Activated T-helper 1 cell treated with anti-CD3 and anti-CD28 coated beads, Interleukin-12 subunit alpha, Interleukin-12 subunit beta, Interleukin-2, Interleukin-4 antibody, amounts not matched to agents 30 ng/mL and 10 ng/mL and 1 ng/mL, durations not matched to agents 14 hours and 24 hours and 36 hours (primary cell): ENCODE measurements at places on chromosomes 7 and 10.
A peak's percentile ranks its signal among the peaks of the same experiment; 100 is the strongest.

DNA sequence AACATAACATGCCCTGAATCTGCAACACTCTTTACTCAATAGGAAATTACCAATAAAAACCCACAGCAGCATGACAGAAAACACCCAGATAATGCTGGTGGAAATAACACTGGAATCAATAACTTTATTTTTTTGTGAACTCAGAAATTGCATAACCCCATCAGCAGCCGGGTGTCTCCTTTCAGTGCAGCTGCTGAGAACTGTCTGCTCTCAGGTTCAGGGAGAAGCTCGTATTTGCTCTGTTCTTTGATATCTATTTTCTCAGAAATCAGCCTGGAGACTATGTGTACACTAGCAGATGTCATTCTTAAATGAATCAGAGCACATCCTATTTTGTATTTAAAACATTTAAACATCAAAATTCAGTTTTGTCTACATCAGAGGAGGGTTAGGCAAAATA is 506.0 kb downstream of the POM121L12 start:
- DNase-seq: no peak

DNA sequence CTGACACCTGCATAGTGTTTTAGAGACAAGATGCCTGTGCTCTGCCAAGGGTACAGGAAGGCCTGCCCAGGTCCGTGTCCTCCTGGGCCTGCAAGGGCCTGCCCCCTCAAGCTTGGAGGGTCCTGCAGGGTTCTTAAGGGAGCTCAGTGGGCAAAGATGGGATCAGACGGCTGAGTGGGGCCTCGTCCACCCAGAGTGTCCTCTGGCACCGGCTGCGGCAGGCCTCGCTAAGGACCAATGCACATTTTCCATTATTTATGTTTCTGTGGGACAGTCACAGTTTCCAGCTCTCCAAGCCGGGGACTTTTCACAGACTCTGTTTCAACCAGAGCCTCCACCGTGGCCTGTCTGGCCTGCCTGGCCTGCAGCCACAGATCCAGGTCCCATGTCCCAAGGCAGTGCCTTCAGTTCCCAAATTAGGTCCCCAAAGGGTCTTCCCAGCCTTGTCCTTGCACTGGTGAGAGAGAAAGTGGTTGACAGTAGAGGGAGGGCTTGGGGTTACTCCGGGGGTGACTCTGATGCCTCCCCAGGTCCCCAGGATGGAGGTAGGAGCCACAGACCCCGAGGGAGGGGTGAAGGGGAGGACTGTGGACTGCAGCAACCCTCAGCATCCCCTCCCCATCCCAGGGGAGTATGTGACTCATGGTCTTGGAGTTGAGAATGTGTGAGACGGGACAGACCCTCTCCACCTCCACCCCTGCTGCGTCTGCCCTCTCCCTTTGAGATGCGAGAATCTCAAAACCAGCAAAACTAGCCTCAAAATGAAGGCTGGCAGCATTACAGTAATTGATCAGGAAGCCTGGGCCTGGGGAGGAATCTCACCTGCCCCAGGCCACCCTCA is 14.8 kb downstream of the MYL10 start:
- DNase-seq: no peak

- DNase-seq: no peak
These were observed 314.9 kb upstream of the AUTS2 start for GRCh38 chr7:69283421-69283820.

DNA sequence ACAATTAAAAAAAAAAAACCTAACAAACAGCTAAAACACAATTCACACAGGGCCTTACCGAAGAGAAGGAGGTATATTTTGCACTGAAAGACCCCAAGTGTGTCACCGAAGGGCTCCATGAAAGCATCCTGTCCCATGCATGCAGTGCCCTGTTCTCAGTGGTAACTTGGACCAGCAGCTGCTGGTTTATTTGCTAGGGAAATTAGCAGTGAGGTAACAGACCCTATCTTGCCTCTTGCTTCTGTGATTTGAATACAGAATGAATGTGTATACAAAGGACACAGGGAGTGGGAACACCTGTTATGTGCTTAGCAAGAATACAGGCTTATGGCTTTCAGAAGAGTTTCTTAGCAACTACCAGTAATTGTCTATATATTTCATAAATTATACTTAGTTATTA is at the start of gene HEPACAM2:
HEPACAM2 (minus strand) TSS at position 160 of the 400 bp plus-strand sequence.
- DNase-seq: no peak

DNA sequence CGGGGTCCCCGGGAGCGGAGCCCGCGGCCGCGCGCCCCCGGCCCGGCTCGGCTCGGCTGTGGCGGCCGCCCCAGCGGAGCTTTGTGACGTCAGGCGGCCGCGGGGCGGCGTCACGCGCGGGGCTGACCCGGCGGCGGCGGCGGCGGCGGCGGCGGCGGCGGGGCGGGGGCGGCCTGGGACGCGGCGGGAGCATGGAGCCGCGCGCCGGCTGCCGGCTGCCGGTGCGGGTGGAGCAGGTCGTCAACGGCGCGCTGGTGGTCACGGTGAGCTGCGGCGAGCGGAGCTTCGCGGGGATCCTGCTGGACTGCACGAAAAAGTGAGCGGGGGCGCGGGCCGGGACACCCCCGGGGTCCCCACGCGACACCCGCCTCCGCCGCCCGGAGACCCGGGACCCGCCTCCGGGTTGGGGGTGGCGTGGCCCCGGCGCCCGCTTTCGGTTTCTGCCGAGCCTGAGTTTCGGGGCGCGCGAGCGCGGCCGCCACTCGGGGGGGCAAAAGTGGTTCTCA is at the start of gene PWWP2B:
PWWP2B (plus strand) TSS at position 165 of the 506 bp plus-strand sequence; CDS start at position 192, 27 bp downstream.
- DNase-seq: peak; percentile 61

DNA sequence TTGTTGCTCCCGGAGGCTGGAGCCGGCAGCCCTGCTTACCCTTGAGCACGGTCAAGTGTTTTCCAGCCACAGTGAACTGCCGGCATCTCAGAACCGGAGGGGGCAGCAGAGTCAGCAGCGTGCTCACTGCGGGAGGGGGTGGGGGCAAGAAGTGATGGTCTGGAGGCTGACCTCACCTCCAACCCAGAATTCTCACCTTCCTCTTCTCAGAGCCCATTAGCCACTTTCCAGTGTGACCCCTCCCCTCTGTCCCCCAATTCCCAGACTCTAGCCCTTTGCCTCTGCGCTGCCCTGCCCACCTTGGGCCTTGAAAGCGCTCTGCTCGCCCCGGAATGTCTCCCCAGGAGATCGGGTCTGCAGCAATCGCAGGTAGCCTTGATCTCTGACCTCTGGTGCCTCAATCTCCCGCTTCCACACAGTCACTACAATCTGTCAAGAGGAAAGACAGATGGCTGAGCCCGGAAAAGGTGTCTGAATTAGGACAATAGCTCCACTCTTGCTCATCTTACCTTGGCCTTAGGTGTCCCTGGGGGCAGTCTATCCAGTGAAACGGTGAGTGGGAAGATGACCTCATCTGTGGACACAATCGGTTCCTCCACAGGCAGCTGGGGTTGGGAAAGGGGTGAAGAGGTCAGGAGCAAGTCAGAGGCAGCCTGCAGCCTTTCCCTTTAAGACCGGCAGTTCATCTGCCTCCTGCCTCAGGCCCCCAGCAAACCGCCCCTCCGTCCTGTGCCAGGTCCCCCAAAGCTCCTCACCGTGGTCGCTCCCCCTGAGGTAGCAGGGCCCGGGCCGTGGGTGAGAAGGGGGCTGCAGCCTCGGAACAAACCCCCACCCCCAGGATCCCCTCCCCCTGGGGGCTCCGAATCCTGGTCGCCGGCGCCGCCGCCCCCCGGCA is 942 bp downstream of the TRAPPC14 start:
- no peak for DNase-seq

- DNase-seq: no peak
These were observed 271.3 kb downstream of the FGFR2 start for GRCh38 chr10:121326905-121327304.

DNA sequence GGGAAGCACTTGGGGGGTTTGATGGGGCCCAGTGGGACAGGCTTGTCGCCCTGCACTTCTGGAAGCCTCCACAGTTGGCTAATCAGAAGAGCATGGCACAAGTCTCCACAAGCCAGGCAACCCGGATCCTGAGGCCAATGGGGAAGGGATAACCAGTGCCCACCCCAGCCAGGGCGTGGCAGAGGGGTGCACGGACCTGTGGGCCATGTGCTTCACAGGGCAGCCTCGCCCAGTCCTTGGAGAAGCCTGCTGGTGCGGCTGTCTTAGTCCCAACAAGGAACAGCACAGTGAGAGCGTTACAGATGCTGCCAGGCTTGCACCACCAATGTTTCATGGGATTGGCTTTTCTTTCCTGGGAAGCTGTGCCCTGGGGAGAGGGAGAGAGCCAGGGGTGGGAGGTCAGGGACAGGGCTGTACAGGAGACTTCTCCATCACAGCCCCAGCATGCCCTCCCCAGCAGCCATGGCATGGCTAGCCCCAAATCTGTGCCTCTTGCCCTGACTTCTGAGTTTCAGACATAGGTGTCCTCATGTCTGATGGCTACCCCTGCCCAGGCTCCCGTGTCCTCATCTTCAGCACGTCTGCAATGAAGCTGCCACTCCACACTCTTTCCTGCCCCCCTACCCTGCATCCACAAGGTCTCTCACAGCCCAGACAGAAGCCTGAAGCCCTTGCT is 116.0 kb downstream of the PTPN20 start:
- no peak for DNase-seq

- no peak for DNase-seq
These were observed 421.4 kb upstream of the ZWINT start for GRCh38 chr10:56782503-56782902.

GRCh38 chr10:98295907-98296306 is 27.9 kb upstream of the LOXL4 start:
- no peak for DNase-seq

DNA sequence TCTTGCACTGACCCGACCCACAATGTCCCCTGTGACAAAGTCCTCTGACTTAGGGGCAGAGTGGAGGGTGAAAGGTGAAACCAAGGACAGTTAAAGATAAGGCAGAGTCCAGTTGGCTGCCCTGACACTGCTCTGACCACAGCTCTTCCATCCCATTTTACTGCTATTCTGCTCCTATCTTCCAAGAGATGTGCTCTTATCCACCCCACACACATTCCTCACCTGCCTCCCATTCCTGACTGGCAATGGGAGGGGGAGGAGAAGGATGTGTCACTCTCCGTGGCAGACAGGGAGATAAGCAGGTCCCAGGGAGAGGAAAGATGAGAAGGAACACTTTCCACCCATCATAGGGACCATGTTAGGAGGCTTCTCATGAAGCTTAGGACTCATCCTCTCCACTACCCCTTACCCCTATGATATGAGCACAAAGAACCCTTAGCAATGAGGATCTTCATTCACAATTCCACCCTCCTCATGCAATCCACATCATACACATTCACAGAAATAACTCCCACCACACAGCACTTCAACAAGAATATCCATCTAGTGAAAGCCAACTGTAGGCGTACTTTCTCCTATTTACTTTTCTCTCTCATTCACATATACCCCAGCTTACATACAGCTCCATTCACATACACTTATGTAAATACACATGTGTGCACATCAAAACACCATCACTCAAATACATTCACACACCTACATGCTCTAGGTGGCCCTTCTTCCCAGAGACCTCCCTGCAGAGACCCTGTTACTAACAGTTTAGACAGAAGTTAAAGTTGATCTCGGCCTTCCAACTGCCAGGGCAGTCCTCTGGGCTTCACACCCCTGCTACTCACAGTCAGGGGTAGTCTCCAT is 6.6 kb downstream of the SYNPO2L start:
- DNase-seq: no peak

DNA sequence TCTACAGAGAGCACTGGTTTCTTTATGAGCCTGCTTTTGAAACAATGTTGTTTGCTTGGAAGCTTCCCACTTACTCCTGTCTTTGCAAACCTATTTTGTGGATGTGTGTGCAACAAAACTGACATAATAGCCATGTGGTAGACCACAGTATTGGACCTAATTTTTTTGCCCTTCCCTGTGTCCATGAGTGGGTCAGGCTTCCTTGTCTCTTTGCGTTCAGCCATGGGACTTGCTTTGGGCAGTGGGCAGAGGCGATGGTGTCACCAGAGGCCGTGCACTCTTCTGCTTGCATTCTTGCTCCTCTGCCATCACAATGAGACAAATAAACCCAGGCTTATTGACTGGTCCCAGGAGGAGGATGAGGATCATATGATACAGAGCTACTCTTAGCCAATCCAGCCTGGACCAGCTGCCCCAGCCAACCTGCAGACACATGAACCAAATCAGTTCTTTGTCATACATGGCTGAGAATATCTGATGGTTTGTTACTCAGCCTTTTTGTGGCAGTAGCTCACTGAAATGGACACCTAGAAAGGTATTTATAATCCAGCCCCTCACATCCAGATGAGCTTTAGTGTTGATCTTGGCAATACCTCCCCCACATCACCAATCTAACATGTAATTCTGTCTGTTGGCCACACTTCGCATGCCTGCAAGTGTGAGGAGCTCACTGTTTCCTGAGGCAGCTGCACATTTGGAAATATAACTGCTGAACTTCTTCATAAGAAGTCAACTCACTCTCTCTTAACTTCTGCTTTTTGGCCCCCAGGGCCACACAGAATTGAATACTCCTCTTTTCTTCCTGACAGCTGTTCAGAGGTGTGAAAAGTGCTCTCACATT is 427.8 kb upstream of the ZMIZ1 start:
- no peak for DNase-seq

GRCh38 chr7:139495580-139496125 is 12.2 kb upstream of the KLRG2 start:
- DNase-seq: no peak

DNA sequence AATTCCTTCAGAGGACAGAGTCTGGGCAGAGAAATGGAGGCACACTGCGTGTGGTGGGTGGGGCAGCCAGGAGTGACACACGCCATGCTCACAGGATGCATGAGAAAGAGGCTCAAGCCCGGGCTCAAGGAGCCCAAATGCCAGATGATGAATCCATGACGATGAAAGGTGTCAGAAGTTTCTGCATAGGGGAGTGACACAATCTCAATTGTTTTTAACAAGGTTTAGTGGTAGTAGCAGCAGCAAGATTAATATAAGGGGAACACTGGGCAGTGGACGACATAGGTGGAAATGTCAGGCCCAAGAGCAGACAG is 126.1 kb downstream of the TNS3 start:
- DNase-seq: no peak

GRCh38 chr10:36778651-36779050 is 346.7 kb upstream of the ANKRD30A start:
- no peak for DNase-seq

DNA sequence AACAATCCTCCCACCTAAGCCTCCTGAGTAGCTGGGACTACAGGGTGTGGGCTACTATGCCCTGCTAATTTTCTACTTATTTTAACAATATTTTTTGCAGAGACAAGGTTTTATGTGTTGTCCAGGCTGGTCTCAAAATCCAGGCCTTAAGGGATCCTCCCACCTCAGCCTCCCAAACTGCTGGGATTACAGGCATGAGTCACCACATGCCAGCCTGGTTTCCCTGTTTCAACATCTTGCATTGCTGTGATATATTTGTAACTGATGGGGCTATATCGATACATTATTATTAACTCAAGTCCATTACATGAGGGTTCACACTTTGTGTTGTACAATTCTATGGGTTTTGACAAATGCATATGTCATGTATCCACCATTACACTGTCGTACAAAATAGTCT is 41.9 kb upstream of the OGDHL start:
- no peak for DNase-seq

GRCh38 chr7:134546955-134547354 is 2.0 kb upstream of the AKR1B15 start:
- no peak for DNase-seq

- no peak for DNase-seq
These were observed 423.8 kb upstream of the DPP6 start for GRCh38 chr7:153628406-153628805.
